Effector CD8-positive, alpha-beta T cell (primary cell): ENCODE measurements at places on chromosomes 7 and 10.
A peak's percentile ranks its signal among the peaks of the same experiment; 100 is the strongest.

DNA sequence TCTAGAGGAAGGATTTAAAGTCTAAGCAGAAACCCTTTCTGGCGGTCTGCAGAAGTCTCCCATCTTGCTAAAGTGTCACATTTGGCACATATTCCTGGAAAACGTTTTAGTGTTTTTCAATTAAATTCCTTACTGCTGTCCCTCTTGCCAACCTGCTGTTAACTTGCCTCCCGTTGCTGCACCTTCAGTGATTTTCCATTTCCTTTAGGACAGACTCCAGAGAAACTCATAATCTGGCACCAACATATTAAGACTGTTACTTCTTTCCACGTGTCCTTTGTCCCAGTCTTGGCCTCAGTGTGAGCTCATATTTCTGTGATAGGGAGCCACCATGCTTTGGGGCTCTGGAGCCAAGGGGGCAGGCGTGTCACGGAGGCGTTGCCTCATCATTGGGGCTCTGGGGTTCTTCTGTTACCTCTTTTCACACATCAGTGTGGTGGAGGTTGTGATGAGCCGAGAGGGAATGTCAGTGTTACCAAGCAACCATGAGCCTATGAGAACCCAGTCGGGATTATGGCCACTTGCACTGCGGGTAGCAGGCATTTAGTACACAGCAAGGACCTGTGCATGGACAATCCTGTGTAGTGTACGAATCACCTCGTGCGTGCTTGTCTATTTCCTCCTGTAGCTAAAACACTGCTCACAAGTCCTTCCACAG lies 26.0 kb upstream of the ZNF32 start:
- no peak for DNase-seq

DNA sequence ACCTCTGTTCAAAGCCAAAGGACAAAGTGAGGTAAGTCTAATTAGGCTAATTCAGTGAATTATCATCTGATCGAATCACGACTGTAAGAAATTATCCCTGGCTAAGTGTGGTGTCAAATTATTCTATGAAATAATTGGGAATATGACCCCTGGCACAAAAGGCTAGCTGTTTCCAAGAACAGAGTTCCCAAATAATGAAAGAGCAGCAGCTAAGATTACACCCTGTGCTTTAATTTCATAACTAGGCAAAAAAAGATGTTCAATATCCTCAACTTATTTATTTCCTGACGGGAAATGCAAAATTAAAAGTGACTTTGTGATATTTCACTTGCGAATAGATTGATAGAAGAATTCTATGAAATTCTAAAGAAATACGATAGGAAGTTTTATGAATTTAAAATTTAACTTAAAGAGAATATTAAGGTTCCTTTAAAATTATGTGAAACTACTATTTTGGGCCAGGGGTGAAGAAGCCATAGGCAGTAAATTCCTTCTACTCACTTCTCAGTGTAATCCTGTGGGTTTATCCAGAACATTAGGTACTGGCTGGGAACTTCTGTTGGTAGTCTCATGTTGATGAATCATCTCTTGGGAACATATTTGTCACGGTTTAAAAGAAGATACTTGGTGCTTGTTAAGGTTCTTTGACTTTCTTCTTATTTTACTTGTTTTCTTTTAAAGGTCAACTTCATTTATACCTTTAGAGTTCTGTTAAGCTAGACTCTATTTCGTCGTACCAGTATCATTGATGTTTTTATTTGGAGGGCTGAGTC lies 148.5 kb downstream of the POLR1F start:
- DNase-seq: no peak

DNA sequence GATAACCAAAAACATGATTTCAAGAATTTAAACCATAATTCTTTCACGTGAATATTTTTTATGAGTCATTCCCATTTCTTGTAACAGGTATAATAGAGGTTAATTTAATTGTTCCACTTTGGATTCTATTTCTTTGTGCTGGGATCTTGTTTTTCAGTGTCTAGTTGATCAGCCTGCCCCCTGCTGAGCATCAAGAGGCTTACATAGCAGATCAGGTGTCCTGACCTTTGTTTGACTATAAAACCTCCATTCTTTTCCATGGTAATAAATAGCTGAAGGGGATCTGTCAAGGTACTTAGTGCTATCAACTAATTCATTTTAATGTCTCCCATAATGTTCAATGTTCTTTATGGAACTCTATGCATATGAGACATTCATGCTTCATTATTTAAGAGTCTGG lies 4.9 kb downstream of the COL17A1 start:
- DNase-seq: no peak

GRCh38 chr10:94299417-94299816 lies 63.3 kb downstream of the NOC3L start:
- DNase-seq: no peak

DNA sequence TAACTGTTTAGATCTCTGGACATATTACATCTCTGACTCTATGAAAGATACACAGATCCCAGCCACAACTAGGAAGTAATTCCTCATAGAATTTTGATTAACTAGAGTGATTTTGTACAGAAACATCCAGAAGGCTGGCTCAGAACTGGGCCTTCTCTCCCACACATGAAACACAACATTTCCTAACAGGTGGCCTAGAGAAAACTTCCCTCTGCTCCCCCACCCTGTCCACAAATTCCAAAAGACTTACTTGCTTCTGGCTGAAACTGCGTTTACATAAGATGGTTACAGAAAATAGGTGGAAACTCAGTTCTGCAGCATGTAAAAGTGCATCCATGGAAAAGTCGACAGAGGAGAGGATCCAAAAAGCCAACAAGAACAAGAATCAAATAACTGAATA lies 132.9 kb downstream of the FZD1 start:
- DNase-seq: no peak

GRCh38 chr10:96250349-96250748 lies 21.0 kb downstream of the BLNK start:
- no peak for DNase-seq

- no peak for DNase-seq
Observed at GRCh38 chr10:73163096-73163495, 4.7 kb downstream of the ECD start.

GRCh38 chr7:8991159-8991558 lies 557.8 kb downstream of the NXPH1 start:
- DNase-seq: no peak

- no peak for DNase-seq
Observed at GRCh38 chr7:45990276-45990675, 69.2 kb upstream of the IGFBP3 start.

DNA sequence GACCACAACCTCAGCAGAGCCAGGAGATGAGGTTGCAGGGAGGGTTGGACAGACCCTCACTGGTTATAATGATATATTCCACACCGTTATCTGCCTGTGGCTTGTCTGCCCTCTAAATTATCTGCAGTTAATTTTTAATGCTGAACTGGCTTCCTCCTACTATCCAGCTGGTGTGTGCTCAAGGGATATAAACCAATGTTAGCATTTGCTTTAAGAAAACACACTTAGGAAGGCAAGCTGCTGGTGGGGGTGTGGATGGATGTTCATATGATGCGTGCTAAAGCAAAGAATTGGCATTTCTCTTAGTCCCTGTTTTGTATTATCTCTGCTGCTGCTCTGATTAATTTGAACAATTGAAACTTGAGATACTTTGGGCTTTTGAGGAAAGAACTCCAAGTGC lies 132.2 kb upstream of the NPVF start:
- no peak for DNase-seq

DNA sequence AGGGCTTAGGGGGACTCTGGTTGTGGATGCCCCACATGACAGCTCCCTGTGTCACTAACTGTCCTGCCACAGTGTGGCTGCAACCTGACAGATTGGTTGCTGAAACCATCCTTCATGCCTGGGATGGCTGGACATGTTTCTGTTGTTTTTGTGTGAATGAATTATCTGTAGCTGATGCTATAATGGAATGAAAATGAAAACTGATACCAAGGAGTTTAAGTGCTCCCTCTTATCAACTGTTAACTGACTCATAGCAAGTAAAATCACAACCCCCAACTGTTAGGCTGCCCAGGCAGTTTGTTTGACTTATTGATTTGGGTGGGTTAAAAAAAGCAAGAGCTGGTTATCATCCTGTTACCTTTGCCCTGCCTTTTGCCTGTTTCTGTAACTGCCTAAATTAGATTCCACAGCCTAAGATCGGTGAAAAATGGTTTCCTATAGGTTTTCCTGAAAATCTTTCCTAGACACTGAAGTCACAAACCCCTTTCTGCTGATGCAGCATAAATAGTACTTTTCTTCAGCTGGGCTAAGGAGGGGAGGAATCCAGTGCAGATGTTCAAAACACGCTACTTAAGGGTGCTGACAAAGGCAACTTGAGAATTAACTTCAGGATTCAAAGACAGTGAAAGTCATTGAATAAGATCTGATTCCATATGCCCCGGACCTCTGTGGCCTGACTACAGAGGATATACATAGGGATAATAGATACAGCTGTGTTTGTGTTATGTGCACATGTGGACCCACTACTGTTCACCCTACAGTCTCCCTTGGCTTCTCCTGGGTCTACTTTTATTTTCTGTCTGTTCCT lies 5.7 kb downstream of the FRAT2 start:
- DNase-seq: no peak

DNA sequence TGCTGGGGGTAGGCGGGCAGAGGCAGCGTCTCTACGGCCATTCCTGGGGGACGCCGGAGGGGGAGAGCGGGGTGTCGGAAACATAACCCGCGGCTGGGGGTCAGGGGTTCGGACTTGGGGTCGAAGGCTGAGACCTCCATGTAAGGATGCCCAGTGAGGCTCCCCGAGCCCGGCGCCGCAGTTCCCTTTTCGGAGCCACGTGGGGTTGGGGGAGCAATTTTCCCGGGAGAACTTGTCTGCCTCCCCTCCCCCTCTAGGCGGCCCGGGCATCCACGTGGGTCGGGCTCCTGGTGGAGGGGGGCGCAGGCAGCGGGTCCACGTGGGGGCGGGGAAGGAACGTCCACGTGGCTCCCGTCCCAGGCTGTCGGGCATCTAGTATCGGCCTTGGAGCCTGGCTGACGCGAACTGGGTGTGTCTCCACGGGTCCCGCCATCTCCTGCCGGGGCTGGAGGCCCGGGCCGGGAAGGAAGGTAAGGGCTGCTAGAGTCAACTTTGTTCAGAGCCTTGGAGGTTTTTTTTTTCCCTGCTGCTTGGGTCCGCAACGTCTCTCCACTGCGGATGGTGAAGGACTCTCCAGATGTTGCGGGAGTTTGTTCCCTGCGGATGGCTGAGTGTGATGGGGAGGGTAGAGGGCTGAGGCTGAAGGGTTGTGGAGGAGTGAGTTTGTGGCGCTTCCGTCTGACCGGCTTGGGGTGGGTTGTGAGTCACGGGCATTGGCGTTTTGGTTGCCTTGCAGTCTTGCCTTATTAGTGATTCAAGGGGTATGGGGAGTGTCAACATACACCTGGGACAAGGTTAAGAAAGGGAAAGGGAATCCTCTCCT lies 744 bp downstream of the PPRC1 start:
- DNase-seq: peak; percentile 27

- no peak for DNase-seq
Observed at GRCh38 chr10:133441780-133442179, 12.0 kb upstream of the SCART1 start.
